ENCODE measurements at places on chromosomes 6 and 20.

DNA sequence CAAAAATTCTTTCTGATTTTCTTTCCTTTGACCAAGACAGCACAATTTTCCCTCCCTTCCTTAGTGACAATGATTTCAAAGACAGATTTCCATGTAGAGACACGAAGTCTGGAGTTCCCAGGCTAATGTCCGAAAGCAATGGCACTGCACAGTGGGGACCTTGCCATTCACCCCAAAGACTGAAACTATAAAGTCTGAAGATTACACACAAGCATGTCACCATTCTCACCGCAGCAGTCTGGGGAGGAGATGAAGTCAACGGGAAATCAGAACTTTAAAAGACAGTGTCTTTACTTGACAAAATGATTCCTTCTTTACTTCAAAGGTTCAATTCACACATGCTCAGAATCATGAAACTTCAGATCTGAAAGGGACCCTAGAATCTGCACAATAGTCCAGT lies 8.3 kb downstream of the B4GALT5 start:
- DNase-seq, result no peak

DNA sequence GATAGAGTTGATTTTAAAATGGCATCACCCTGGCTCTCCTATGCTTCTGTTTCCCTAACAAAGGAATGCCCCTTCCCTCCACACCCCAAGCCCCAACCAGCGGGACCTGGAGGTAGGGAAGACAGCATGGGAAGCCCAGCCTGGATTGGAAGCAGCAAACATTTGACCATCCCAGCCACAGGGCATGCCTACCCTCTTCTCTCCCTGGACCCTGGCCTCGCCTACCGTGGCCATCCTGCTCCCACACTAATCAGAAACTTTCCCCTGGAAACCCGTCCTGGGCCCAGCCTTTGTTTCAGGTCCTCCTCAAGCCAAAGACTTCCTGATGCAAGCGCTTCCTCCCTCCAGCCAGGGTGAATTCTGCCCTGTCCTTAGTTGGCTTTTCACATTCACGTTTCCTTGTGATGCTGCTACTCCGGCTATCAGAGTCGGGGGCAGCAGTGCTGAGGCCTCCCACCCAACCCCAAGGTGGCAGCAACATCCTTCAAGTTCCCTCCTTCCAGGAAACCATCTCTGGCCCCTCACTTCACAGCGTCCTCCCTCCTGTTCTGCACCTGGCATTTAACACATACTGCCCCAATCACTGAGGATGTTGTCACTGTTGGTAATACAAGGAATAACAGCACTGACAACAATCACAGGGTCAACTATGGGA lies 18.2 kb upstream of the ANGPT4 start:
- DNase-seq, result no peak

GRCh38 chr6:87102151-87102621 lies 7.3 kb upstream of the CGA start:
- DNase-seq, result no peak

DNA sequence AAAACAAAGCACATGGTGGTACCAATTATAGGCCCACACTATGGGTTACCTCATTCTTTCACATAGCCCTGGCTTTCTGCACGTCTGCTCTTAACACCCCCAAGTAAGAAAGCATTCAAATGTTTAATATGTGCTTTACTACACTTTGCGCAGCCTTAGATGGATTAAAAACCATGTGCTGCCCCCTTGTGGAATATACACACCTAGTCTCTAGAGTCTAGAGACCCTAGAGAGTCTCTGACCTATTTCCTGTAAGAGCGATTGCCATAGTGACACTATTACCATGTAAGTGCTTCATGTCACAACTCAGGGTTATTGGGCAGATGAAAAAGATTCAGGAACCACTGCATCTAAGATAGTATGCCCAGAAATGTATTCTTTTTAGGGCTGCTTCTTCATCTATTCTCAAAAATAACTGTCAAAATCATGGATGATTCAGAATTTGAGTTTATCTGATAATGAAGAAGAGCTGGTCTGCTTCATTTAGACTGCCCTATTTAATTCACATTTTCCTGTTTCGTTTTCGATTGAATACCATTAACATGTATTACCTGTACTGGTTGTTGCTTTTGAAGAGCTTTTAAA lies 186.3 kb downstream of the ADGB start:
- peak; percentile 35 for DNase-seq

GRCh38 chr6:157133856-157134255 lies 189.5 kb downstream of the TMEM242 start:
- DNase-seq, result no peak

Measured in CD4-positive, alpha-beta T cell treated with Interleukin-4 for 4 hours (primary cell).